CD4-positive, alpha-beta T cell treated with Interleukin-17A for 4 hours (primary cell): ENCODE measurements at places on chromosomes 4 and X.

GRCh38 chrX:9465380-9466123 is 694 bp downstream of the TBL1X start:
- DNase-seq, result peak; percentile 46

GRCh38 chr4:128123036-128123435 is 61.9 kb downstream of the LARP1B start:
- DNase-seq, result no peak

GRCh38 chr4:139523076-139523475 is 32.9 kb downstream of the SETD7 start:
- no peak for DNase-seq

GRCh38 chr4:152709675-152710438 is 30.1 kb upstream of the TMEM154 start:
- DNase-seq, result no peak

DNA sequence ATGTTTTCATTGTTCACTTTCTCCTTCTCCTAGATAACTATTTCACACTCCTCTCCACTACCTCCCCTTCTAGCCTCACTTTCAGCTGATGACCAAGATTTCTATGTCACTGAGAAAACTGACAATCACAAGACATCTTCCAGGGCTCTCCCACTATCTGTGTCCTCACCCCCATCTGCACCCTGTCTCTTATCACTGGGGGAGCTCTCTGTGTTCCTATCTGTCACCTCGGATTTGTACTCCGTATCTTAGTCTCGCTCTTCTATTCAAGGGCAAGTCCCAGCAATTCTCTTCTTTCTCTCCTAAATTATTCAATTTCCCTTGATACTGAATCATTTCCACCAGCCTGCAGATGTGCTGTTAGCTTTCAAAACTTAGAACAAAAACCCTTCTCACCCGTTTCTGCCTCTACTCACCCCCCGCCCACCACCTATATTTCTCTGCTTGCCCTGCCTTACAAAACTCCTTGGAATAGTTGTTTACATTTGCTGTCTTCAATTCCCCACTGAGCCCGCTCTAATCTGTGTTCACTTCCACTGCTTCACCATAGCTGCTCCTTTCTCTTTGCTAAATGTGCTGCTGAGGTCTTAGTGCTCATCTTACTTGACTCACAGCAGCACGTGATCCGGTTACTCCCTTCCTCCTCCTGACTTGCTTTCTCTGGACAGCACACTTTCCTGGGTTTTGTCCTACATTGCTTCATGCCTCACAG is 293.2 kb downstream of the UNC5C start:
- no peak for DNase-seq

DNA sequence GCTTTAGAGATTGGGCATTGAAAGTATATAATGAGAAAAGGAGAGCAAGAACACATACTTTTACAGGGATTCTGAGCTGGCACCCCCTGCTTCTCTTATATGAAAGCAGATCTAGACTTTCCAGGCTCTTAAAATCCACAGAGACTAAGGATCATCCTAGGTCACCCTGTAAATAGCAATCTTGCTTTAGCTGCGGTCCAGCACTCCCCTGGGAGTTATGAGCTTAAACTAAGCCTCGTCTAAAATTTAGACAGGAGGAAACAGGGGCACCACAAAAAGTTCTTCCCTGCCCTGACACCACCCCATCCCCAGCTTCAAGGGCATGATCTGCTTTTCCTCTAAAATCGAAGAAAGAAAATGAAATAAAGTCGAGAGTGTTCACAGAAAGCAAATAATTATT is 143.3 kb upstream of the KCNIP4 start:
- no peak for DNase-seq

- DNase-seq, result no peak
Observed at GRCh38 chr4:150250998-150251651, 172.9 kb downstream of the DCLK2 start.

GRCh38 chr4:25154594-25155265 is 5.5 kb downstream of the SEPSECS start:
- DNase-seq, result no peak

- DNase-seq, result peak; percentile 35
Observed at GRCh38 chrX:119573840-119574393, 446 bp upstream of the UBE2A start.
